HFFc6 (cell line): ENCODE measurements at places on chromosomes 1 and 21.

GRCh38 chr1:68585351-68585750 lies 88.5 kb upstream of the DEPDC1 start:
- DNase-seq = no peak

GRCh38 chr1:183431840-183432547 lies 13.8 kb upstream of the NMNAT2 start:
- DNase-seq = no peak

DNA sequence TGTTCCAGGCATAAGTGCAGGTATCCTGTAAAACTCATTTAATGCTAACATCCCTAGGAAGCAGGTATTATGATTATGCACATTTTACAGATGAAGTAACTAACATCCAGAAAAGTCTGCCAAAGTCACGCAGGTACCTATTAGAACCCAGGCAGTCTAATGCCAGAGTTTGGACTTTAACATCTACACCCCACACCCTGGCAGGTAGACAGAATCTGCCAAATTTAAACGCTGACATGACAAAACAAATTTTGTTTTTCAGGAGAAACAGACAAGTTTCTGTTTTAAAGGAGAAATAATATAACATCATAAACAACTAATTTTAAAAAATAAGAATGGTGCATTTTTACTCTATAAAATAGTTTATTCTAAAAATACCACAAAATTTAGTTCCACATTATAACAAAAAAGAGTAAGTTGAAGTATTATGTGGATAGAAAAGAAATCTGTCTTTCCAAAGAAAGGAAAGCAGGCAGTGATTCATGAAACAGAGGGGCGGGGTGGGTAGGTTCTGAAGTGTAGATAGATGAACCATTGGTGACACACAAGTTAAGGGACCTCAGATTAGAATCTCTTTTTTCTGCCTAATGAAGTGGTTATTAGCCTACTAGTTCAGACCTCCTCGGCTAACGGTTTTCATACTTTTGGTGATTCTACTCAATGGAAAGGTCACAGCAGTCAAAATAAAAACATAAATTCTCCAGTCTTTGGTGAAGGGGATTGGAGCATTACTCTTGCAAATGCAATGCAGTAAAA lies 1.7 kb downstream of the ASPM start:
- peak; percentile 60 for DNase-seq

GRCh38 chr1:116345843-116346242 lies 27.2 kb upstream of the ATP1A1 start:
- no peak for DNase-seq

DNA sequence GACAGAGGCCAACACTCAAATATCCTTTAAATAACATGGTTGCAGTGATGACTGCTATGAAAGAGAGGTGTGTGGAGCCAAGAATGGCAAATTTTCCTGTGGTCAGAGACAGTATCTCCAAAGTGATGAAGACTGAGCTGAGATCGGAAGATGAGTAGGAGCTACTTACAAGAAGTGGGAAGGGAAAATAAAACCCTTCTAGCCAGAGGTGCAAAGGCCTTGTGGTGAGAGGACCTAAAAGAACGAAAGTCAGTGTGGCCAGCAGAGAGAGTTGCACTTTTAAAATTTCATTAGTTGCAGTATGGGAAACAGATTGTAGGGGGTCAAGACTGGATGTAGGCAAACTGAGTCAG lies 17.8 kb downstream of the SLAMF7 start:
- no peak for DNase-seq

GRCh38 chr1:57832612-57833011 lies 408.8 kb upstream of the DAB1 start:
- DNase-seq = no peak

- peak; percentile 27 for DNase-seq
These were observed 28.5 kb downstream of the SORT1 start for GRCh38 chr1:109369167-109369746.

- DNase-seq = no peak
These were observed 2.8 kb downstream of the RAB4A start for GRCh38 chr1:229273507-229274232.

DNA sequence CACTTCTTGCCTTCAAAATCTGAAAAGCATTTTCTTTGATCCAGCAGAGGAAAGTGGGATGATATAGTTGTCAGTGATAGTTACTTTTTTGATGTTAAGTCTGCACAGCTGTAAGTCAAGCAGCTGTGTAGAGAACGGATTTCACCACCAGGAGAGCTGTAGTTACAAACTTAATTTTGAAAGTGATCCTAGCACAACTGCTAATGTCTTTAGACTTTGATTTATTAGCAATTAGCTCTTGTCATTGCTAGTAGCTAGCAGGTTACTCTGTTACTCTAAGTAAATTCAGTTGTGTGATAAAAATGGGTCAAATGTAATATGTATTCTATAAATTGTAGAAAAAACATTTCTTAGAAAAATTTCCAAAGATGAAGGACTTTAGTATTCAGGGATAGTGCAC lies 46.0 kb downstream of the ALG6 start:
- DNase-seq = no peak

- no peak for DNase-seq
These were observed 259.7 kb upstream of the VAMP3 start for GRCh38 chr1:7511381-7511780.

DNA sequence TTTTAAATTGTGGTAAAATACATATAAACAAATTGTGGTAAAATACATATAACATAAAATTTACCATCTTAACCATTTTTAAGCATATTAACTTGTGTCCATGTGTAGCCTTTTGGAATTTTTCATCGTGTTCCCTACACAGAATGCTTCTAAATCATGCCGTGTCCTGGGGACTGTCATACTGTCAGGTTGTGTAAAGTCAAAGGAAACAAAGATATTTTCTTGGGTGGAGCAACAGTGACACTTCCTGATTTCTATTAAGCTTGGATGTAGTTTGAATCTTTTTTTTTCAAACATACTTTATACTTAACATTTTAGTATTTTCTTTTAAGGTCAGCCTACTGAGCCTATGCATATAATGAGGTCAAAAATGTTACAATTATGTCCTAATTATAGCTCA lies 32.3 kb downstream of the DOP1B start:
- no peak for DNase-seq

DNA sequence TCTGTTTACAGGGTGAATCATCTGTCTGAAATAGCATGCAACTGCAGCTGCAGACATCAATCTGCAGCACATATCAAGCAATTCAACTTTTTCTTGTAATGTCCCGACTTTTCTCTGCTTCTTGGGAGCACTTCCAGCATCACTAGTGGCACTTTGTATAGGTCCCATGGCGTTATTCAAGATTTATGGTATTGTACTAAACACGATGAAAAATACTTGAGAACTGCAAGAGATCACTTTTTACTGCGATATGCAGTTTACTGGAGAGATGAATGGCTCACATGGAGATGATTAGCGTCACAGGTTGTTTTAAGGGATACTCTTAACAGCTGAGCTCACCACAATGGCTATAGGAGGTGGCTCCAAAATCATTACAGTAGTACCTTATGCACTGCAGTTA lies 7.2 kb upstream of the SCMH1 start:
- DNase-seq = no peak

GRCh38 chr1:172928412-172928811 lies 122.3 kb downstream of the TNFSF18 start:
- DNase-seq = peak; percentile 76

- DNase-seq = peak; percentile 48
These were observed 81.5 kb downstream of the ABCA4 start for GRCh38 chr1:94039514-94039870.

GRCh38 chr1:114750780-114751179 lies 7.0 kb downstream of the CSDE1 start:
- DNase-seq = no peak

DNA sequence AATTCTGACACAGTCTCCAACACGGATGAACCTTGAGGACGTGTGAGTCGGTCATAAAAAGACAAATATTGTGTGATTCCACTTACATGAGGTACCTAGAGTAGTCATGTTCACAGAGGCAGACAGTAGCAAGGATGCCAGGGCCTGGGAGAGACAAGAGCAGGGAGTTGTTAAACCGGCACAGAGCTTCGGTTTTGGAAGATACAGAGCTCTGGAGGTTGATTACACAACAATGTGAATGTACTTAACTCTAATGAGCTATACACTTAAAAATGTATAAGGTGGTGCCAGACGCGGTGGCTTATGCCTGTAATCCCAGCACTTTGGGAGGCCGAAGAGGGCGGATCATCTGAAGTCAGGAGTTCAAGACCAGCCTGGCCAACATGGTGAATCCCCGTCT lies 37.8 kb upstream of the NEK2 start:
- no peak for DNase-seq

GRCh38 chr1:108826081-108826635 lies 30.7 kb downstream of the AKNAD1 start:
- no peak for DNase-seq

GRCh38 chr1:247475793-247476192 lies 17.9 kb upstream of the OR2B11 start:
- DNase-seq = no peak

GRCh38 chr1:38778521-38778920 lies 81.1 kb downstream of the RRAGC start:
- DNase-seq = no peak

- DNase-seq = no peak
These were observed 161.4 kb downstream of the DAB1 start for GRCh38 chr1:57262472-57262871.
